Psoas muscle (tissue), 8 donors: ENCODE measurements at places on chromosomes 2 and 18.

- no peak for DNase-seq
Measured at GRCh38 chr18:55743736-55744135, 155.7 kb upstream of the TCF4 start.

GRCh38 chr2:241308267-241308666, 7.2 kb downstream of the HDLBP start:
- no peak for DNase-seq

GRCh38 chr2:59233920-59234319, 992.8 kb upstream of the FANCL start:
- DNase-seq, result no peak

DNA sequence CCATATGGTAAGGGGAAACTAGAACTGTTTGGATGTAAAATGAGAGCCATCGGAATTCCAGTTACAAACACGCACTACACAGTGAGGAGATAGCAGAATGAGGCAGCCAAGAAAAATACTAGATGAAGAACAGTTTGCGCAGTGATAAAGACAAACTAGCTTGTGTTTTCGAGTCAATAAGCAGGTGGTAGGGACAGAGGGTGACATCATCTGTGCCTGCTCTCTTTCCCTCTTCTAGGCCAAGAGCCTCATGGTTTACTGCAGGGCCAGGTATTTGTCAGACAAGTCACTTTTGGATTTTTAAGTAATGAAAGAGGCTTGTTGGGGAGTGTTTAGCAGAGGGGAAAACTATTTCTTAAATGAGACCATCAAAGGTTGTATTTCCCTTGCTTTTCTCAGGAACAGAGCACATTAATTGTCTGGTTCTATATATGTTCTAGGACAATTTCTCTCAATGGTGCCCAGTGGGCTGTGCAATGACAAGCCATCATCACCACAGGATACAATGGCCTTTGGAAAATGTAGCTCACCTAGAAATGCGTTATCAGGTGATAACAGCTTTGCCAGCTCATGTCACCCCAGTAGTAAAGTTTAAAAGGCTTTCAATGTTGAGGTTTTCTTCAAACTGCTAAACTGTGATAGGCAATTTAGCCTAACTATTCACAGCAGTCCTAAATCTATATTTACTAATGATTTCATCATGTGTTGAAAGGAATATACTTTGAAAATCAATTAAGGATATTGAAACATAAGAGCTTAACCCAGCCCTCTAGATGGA, 1210.3 kb upstream of the ZEB2 start:
- no peak for DNase-seq

GRCh38 chr18:40652321-40652720, 1302.7 kb upstream of the PIK3C3 start:
- DNase-seq, result no peak

GRCh38 chr2:2703762-2704427, 372.8 kb upstream of the MYT1L start:
- DNase-seq, result no peak

DNA sequence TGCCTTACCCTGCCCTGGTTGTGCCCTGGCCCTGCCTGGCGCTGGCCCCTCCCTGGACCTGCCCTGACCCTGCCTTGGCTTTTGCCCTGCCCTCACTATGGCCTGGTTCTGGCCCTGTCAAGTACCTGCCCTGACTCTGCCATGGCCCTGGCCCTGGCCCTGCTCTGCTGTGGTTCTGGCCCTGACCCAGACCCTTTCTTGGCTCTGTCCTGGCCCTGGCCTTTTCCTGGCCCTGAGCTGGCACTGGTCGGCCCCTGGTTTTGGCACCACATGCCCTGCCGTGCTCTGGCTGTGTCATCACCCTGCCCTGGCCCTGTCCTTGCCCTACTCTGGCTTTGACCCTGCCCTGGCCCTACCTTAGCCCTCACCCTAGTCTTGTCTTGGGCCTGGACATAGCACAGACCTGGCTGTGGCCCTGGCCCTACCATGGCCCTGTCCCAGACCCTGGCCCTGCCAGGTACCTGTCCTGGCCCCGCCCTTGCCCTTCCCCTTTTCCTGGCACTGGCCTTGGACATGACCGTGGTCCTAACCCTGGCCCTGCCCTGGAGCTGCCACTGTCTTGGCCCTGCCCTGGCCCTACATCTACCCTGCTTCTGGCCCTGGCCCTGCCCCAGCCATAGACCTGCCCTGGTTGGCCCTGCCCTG, 4.8 kb upstream of the ANKRD62 start:
- peak; percentile 67 for DNase-seq
